ENCODE measurements at places on chromosomes 2 and 18.

DNA sequence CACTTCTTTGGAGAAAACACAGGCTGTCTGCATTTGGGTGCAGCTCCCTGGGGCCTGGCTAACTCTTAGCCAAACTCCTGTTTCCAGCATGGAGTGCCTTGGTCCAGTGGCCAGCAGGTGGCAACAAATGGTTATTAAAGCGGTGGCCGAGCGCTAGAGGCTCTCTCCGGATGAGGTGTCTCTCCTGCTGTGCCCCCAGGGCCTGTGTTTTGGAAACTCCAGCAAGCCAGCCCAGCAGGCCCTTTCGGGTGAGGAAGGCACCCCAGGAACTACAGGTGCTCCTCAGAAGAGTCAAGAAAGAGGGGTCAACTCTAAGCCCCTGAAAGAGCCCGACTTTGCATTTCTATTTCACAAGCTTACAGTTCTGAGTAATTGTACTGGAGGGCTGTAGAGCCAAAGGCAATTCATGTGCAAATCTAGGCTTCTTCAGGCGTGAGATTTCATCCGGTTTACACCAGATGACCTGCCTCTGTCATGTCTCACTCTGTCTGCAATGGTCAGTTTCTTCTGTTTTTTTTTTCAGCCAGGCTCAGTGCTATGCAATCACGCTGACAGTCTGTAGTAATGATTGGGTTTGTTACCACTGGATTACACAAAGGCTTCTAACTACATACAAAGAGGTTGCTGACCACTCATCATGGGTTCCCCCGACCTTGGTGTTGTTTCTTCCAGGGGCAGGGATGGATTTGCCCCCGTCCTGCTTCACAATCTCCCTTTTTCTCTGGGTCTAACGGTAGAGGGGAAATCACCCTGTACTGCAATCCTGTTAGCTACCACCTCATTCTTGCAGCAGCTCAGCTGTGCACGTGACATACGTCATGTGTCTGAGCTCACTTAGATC is 7.6 kb upstream of the CHRNA1 start:
- no peak for DNase-seq

DNA sequence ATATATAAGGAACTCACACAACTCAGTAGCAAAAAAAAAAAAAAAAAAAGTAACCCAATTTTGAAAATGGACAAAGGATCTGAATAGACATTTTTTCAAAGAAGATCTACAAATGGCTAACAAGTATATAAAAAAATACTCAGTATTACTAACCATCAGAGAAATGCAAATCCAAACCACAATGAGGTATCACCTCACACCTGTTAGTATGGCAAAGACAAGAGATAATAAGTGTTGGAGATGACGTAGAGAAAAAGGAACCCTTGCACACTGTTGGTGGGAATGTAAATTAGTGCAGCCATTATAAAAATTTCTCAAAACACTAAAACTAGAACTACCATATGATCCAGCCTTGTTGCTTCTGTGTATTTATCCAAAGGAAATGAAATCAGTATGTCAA is 5.8 kb upstream of the CNDP1 start:
- DNase-seq: no peak

- DNase-seq: no peak
Observed at GRCh38 chr2:21372654-21373053, 248.9 kb downstream of the TDRD15 start.

DNA sequence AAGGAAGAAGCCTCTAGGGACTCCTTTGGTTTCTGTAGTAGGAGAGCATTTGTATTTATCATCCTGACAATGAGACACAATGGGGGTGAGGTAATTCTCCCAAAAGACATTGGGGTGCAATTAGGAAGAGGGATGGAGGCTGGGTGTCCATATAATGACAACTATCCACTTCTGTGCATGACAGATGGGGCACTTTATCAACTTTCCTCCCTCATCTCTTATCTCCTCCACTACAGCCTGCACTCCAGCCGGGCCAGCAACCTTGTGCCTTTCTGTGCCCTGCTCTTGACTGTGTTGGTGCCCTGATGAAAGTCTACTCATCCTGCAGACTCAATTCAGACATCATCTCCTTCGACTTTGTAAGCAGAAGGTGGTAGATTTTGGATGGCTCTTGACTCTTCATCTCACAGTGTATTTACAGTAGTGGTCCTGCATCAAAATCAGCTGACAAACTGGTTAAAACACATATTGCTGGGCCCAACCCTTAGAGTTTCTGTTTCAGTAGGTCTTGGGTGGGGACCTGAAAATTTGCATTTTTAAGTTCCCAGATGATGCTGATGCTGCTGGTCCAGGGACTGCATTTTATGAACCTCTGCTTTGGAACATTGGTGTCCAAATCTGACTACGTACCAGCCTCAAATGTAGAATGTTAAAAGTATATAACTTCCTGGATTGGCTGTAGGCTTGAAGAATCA is 40.8 kb upstream of the CFAP36 start:
- no peak for DNase-seq

GRCh38 chr18:2651981-2652380 is 3.5 kb upstream of the SMCHD1 start:
- DNase-seq: no peak

DNA sequence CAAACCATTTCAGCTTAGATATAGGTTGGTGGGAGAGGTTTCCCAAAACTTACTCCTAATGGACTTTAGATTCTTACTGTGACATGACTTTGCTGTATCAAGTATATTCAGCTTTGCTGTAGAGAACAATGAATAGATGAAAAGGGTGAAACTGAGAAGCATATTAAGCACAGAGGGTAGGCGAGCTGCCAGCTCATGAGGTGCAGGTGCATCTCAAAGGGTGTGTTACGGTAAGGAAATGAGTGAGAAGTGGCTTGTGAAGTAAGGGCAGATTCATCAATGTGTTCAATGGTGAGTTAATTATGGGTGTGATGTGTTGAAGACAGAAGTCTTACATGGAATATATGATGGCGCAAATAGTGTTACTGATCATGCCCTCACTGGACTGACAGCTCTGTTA is 49.3 kb downstream of the CD8B2 start:
- DNase-seq: no peak

DNA sequence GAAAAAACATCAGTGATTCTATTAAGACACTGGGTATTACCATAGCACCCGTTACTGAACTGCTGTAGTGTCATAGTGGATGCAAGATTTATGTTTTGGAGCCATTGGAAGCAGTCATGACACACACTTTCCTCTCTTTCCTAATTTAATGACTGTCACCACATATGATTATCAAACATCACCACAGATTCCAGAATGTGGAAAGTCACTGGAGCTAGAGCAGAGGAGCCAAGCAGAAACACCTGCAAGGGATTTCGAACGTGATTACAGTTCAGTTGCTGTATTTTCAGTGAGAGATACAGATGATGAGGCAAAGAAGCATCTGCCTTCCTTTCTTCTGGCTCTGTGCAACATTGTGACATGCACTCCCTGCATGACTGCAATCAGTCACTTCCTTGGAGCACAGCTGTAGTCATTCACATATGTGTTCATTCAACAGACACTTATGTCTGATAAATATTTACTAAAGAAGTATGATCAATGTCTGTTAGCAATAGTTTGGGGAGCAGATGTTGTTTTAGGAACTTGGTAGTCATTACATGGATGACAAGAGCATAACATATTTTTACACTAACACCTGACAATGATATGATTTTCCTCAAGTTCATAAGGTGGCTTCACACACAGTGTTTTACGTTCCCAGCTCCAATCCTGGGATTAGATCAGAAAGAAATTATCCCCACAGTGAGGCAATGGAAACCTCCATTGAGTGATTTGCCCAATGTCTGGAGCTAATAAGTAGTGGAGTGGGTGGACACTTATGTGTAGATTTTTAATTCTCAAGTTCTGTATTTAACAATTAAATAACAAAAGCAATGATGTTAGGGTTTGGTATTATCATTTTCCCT is 416.6 kb downstream of the PLCL1 start:
- no peak for DNase-seq

DNA sequence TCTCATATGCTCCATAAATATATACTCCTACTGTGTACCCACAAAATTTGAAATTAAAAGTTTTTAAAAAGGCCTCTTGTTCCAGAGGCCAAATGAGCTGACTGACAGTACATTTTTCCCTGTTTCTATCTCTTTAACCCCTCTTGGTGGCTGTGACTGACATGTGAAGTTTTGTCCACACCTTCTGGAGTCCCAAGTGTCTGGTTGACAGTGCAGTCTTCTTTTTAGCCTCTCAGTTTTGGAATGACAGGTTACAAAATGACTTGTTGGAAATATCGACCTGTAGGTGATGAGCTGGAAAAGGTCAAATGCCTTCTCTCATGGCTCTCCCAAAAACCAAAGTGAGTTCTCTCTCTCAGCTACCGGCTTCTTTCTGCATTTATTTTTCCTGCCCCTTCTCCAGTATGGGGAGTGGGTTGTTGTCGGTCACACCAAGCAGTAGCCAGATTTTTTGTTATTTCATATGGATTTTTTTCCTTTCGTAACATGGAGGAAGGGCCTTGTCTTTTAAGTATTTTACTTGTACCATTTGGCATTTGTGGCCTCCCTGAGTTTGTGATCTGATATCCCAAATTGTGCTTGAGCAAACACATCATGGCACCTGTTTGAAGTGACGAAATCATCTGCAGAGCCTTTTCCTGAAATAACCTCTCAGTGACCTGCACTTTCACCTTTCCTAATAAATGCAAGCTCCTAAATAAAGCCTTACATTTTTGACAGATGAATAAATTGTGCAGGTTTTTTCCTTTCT is 143.9 kb downstream of the ESCO1 start:
- no peak for DNase-seq

DNA sequence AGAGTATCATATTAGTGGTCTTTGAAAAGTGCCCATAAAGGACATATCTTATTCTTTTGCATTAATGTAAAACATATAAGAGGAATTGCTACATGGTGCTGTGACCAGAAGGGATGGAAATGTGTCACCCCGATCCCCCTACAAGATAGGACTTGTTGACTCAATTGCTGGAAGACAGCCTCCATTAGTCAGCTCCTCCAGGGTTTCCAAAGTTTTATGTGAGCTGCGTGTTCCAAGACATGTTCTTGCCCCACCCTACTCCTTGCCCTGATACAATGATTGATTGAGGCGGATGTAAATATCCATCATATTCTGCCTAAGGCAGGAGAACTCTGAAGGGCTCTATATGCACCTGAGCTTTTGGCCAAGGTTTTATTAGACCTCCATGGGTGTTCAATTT is 541.0 kb upstream of the ZEB2 start:
- no peak for DNase-seq

GRCh38 chr2:25178976-25179375 is 10.6 kb upstream of the POMC start:
- DNase-seq: no peak

- DNase-seq: no peak
Observed at GRCh38 chr2:27915191-27915590, 24.7 kb downstream of the BABAM2 start.

DNA sequence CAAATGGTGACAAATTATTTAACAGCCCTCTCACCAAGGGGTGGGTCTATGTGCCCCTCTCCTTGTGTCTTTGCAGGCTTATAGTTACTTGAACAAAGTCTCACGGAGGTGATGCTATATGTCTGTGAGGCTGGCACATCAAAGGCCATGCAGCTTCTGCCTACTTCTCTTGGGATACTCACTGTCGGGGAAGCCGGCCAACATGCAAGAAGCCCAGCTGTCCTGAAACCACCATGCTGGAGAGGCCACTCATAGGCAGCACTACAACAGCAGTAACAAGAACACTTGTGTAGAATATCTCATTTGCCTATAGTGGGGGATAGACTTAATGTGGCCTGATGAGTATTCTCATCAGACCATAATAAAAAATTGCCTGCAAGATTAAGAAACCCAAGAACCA is 233.7 kb upstream of the NCKAP5 start:
- DNase-seq: no peak

DNA sequence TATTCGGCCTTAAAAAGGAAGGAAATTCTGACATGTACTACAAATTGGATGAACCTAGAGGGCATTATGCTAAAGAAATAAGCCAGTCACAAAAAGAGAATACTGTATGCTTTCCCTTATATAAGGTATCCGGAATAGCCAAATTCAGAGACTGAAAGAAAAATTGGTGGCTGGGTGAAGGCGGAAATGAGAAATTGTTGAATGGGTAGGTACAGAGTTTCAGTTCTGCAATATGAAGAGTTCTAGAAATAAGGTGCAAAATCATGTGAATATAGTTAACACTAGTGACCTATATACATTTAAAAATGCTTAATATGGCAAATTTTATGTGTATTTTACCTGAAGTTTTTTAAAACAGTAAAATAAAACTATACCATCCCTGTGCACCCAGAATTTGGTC is 43.1 kb downstream of the RMP24 start:
- no peak for DNase-seq

- DNase-seq: no peak
Observed at GRCh38 chr2:29295845-29296244, 180.6 kb downstream of the CLIP4 start.

DNA sequence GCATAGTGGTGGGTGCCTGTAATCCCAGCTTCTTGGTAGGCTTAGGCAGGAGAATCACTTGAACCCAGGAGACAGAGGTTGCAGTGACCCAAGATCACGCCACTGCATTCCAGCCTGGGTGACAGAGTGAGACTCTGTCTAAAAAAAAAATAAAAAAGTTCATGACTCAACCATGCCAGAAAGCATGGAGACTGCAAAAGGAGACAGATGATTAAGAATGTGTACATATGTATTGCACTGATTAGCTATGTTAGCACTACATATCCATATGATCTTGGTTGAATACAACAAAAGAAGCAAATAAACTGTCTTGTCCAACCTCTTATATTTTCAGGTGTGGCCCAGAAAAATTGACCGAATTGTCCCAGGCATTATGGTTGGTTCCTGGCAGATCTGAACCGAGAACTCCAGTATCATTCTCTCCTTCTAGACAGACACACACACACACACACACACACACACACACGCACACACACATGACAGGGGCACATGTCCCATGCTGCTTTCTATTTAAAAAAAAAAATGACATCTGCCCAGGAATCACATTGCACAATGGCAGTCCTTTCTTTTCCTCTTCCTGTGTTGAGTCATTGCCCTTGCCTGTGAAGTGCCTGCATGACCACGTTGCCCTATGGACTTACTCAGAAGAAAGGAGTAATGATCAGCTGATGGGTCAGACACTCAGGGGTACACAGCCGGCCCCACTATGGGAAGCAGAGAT is 65.6 kb downstream of the MYCN start:
- DNase-seq: no peak
